ENCODE measurements at places on chromosomes 7 and 10.
A peak's percentile ranks its signal among the peaks of the same experiment; 100 is the strongest.

DNA sequence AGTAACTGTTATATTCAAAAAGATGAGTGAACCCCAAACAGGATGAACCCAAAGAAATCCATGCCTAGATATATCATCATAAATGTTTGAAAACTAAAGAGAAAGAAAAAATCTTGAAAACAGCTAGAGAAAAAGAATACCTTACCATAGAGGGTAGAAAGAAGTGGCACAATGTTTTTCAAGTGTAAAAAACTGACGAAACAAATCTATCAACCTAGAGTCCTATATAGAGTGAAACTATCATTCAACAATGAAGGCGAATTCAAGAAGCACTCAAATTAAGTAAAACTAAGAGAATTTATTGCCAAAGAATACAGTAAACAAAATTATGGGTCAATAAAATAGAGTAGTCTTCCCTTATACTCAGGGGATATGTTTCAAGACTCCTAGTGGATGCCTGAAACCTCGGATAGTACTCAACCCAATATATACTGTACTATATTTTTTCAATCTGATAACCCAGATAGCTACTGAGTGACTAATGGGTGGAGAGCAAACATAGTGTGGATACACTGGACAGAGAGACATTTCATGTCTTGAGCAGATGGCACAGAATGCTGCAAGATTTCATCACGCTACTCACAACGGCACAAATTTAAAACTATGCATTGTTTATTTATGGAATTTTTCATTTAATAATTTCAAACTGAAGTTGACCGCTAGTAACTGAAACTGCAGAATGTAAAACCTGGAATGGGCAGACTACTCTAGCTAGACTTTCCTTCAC is 52.6 kb upstream of the TMEM106B start:
- no peak for DNase-seq

- DNase-seq = no peak
Measured at GRCh38 chr10:5504146-5505072, 5.0 kb upstream of the CALML5 start.

- no peak for DNase-seq
Measured at GRCh38 chr7:11910253-11910652, 78.3 kb upstream of the THSD7A start.

DNA sequence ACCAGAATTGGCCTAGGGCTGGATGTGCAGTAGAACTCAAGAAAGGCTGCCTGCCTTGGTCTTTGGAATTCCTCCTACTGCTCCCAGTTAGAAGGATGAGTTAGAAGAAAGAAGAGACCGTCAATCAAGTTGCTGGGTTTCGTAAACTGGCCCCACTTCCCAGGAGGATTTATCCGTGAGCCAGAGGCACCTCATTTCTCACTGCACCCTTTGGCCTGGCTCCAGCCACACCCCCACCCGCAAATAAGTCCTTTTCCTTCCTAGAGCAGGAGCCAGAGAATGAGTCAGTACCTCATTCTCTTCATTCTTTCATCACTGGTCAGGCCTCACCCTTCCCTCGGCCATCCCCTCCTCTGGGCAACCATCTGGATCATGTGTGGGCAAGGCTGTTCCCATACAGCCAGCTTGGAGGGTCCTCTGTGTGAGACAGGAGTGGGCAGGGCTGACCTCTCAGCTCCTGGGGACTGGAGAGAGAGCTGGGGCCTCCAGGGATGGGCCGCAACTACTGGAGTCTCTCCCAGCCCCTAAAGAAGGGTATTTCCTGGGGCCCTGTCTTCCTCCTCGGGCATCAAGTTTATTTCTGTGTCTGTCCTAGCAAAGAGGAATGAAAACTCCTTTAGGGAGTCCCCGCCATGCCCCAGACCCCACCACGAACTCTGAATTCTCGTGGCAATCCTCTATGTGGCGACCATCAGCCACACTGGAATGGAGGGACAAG is 87.2 kb upstream of the DUSP5 start:
- DNase-seq = peak; percentile 40

GRCh38 chr10:130190737-130191115 is 54.5 kb downstream of the GLRX3 start:
- DNase-seq = no peak

DNA sequence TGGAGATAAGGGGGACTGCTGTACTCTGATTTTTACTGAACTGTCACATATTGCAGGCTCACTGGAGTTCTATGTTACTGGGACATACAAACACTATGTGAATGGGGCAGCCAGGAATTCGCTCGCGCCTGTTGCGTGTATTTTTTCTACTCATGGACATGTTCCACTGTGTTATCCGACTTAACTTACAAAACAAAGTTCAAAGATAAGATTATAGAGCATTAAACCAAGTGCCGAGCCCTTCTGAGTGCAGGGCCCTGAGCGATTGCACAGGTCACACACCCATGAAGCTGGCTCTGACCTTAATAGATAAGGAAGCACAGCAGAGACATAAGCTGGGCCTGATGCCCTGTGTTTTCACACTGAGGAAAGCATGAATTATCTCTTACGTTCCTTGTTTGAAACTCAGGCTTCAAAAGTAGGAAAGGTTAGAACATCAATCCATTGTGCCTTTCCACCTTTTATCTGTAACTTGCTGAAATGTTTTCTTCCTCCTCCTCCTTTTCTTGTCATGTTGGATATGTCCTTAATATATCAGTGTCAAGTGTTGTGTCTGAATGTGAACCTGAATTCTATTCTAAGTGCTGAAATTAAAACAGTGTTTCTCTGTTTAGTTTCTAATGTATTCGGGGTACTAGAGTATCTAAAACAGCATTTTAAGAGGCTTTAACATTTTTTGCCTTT is 273.8 kb downstream of the AUTS2 start:
- no peak for DNase-seq

- DNase-seq = no peak
Measured at GRCh38 chr10:61992671-61993668, 91.5 kb downstream of the ARID5B start.

GRCh38 chr7:76155938-76156337 is 45.8 kb upstream of the SRRM3 start:
- DNase-seq = no peak

DNA sequence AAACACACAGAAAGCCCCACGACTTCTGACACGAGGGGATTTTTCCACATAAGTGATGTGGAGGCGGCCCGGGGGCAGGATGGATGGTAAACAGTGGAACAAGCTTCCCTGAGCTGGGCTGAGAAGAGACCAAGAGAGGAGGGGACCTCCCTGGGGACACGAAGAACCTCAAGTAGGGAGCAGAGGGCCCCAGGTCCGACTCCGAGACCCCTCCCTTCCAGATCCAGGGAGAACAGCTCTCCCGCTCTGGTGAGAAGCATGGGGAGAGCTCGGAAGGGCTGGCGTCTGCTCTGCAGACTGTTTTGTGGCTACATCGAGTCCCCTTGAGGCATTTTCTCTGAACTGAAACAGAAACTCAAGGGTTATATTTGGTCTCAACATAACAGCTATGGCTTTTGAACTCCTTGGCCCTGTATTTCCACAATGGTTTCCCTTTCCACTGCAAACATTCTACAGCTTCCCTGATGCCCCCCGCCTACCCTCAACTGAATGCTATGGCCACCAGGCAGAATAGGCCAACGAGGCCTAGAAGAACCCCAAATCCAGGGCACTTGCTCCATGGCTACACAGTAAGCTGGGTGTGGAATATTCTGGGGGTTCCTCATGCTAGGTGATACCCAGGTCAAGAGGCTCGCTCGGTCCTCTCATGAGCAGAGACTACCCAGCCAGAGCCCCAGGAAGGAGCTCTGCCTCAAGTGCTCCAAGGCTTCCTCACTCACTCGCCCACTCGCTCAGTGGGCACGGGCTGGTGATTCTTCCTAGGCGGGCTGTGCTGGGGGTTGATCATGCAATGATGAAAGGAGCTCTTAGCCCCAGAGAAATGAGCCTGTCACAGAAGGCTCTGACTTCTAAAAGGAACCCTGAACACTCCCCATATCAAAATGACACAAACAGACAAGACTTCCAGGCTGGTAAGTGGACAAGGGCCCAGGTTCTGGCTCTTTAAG is 47.5 kb downstream of the FAM53B start:
- no peak for DNase-seq

DNA sequence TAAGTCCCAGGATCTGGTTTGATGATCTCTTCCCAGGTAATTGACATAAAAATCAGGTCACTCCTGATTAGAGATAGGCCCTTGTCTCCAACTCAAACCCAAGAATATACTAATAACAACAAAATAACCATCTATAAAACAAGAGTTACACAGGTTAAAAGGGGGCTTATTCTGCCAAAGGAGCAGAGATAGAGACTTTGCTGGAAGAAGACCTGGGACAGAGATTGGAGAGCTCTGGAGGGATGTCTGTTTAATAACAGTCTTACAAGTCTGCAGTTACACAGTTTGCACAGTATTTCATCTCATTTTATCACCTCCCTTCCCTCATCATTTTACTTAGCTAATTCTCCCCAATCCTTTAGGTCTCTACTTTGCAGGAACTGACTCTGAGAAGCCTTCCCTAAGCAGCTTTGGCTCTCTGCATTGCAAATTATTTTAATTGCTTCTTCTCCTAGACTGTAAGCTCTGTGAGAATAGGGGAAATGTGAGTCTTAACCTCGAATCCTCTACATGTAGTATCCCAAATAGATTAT is 3.7 kb upstream of the ZNF438 start:
- DNase-seq = no peak

- DNase-seq = no peak
Measured at GRCh38 chr7:75653651-75654050, 85.1 kb downstream of the HIP1 start.

DNA sequence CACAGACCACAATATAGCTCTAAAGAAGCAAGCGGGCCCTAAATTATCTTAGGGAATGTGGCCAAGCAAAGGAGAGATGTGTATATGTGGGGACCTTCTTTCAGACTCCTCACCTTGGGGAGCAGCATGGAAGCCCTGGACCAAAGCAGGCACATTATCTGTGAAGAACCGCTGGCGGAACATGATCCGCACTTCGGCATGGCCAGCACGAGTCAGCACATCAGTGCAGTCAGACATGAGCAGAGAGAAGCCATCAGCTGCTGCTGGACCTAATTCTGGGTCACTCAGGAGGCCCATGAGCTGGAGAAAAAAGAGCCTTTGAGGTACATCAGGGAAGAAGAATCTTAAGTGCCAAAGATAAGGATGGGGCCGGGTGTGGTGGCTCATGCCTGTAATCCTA is 14.0 kb downstream of the ZDHHC16 start:
- DNase-seq = no peak

- no peak for DNase-seq
Measured at GRCh38 chr10:114990991-114991390, 53.0 kb downstream of the TRUB1 start.

DNA sequence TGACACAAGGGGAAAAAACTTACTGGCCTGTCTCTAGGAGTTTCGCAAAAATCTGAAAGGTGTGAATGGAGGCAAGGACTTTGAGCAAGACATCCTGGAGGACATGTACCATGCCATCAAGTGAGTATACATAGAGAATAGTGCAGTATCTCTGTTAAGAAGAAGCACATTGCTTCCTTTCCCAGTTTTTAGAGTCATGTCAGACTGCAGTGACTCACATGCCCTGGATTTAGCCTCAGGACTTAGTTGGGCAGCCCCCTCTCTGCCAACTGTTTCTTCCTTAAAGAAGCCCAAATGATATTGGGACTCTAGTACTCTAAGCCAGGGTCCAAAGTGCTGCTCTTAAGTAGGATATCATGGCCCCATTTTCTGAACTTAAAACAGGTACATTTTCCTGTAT is 28.1 kb upstream of the NFKB2 start:
- no peak for DNase-seq

GRCh38 chr7:141649137-141649864 is 52.7 kb downstream of the DENND11 start:
- no peak for DNase-seq

DNA sequence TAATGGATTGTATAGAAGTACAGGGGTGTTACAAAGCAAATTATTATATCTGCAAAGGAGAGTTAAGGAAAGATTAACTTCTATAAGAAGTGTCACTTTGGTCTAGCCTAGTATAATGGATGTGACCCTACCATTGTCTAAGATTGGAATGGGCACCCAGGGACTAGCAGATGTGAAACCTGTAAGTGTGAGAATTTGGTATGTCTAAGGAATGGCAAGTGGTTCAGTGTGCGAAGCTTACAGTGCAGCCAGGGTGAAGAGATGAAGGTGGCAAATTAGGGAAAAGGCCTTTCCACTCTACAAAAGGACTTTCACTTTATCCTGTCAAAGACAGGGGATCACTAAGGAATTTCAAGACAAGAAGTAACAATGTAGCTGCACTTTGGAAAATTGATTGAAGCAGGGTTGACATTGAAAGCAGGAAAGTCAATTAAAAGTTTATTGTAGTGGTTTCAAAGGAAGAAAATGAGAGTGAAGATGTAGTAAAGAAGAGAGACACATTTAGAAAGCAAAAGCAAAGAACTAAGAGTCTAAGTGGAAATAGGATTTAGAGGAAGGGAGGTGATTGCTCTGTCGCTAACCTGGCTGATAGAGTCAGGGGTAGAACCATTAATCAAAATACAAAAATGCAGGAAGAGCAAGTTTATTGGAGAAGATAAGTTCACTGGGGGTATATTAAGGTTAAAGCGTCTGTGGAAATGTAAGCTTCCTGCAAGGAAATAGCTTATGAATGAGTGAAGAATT is 47.4 kb downstream of the KCND2 start:
- no peak for DNase-seq

GRCh38 chr10:48547061-48547895 is 57.6 kb downstream of the ARHGAP22 start:
- no peak for DNase-seq

DNA sequence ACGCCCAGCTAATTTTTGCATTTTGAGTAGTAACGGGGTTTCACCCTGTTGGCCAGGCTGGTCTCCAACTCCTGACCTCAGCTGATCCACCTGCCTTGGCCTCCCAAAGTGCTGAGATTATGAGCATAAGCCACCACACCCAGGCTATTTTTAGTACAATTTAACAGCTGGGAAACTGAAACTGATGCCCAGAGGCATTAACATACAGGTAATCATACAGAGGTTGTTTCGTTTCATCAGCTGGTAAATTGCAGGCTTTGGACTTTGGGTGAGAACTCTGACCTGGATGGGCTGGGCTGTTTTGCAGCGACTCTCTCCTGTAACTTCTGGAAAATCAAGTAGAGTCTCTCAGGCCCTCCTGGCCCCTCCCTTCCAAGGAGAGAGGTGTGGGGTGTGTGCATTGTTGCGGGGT is 6.2 kb upstream of the ACHE start:
- no peak for DNase-seq

GRCh38 chr7:132410385-132410784 is 165.9 kb downstream of the PLXNA4 start:
- no peak for DNase-seq

- DNase-seq = no peak
Measured at GRCh38 chr7:151728286-151728660, 148.6 kb downstream of the PRKAG2 start.

DNA sequence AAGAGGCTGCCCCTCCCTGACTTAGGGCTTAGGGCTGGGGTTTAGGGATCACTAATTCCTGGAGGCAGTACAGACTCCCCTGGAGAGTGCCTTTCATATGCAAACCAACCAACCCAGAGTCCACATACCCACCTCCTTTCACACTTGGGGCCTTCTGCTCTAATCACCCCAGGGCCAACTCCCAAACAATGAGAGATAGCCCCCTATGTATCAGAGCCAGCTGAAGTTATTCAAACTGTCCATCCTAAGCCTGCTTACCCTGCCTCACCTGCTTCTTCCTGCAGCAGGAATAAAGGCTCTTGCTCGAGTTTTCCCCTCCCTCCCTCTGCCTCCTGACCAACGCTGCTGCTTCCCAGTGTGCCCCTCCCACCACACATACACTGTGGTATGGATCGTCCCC is 51.8 kb upstream of the SLC35G1 start:
- peak; percentile 87 for DNase-seq

GRCh38 chr7:34675749-34676374 is 17.8 kb downstream of the NPSR1 start:
- no peak for DNase-seq

GRCh38 chr7:24141874-24142509 is 142.0 kb upstream of the NPY start:
- no peak for DNase-seq

All from ELF-1 (cell line).